ENCODE measurements at places on chromosomes 3 and 15.

GRCh38 chr15:80072285-80072994 is 13.0 kb downstream of the ZFAND6 start:
- DNase-seq: peak; percentile 91

- DNase-seq: no peak
These were observed 47.4 kb downstream of the CHCHD4 start for GRCh38 chr3:14077310-14077709.

DNA sequence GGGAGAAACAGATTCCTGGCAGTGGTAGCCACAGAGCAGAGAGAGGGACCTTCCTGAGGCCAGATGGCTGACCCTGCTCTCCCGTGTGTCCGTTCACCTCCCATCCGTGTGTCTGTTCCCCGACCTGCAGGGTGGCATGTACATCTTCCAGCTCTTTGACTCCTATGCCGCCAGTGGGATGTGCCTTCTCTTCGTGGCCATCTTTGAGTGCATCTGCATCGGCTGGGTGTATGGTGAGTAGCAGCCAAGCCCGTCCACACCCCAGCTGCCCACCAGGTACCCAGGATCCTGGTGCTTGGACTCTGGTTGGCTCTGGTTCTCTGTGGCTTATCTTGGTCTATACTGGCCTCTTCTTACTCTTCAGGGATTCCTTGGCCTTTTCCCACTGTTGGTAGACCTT is 59.5 kb upstream of the SLC6A1 start:
- no peak for DNase-seq

DNA sequence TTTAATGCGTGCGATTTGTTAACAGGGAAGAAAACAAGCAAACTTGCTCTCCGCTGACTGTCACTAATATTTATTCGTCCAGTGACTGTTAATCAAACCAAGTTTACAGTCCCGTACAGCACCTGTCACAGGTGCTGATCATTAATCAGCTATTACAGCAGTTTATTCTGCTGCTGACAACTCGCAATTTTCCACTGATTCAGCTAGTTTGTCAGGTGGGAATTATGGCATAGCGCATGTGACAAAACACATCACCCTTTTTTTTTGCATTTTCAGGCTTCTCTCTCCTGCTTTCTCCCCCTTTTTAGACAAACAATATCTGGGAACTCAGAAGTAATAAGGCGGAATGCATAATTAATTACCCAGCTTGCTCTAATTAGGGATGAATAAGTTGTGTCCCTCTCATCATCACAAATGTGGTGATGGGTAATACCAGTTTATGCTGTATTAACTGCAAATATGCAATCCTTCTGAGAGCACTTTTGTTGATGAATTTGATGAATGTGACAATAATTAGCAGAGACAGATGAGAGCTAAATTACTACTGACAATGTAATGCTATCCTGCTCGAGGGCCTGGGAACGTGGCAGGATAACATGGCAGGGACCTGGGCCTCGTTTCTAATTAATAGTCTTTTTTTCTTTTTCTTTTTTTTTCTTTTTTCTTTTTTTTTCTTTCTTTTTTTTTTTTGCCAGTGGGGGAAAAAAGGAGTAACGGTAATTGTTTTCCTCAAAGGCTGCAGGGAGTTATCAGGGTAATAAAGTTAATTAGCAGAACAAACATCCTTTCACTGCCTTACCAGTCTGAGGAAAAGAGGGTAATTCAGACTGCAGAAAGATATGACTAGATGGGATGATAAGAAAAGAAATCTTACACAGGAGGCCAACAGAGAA is 150.3 kb upstream of the SOX2 start:
- no peak for DNase-seq

DNA sequence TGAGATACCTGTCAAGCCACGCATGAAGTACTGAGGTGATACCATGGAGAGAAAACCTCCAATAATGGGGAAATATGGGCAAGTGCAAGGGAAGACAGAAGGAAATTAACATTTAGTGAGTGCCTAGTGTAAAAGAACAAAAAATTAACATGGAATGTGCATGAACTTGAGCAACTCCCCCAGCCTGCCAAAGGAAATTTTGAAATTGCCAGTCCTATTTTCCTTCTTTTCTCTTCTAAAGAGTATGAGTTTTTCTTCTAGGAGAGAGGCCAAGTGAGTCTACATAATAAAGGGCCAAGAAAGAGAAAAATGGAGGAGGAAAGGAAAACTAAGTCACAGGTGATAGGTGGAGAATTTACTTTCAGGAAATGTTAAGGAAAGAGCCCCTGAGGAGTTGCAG is 602.4 kb upstream of the MDFIC2 start:
- peak; percentile 24 for DNase-seq

GRCh38 chr3:106540743-106541142 is 671.9 kb upstream of the CBLB start:
- no peak for DNase-seq

- no peak for DNase-seq
These were observed 32.2 kb downstream of the CD276 start for GRCh38 chr15:73716417-73716816.

- peak; percentile 82 for DNase-seq
These were observed 32.9 kb downstream of the PIK3CA start for GRCh38 chr3:179181021-179181472.

GRCh38 chr15:41307679-41308078 is 24.7 kb downstream of the OIP5 start:
- DNase-seq: no peak

DNA sequence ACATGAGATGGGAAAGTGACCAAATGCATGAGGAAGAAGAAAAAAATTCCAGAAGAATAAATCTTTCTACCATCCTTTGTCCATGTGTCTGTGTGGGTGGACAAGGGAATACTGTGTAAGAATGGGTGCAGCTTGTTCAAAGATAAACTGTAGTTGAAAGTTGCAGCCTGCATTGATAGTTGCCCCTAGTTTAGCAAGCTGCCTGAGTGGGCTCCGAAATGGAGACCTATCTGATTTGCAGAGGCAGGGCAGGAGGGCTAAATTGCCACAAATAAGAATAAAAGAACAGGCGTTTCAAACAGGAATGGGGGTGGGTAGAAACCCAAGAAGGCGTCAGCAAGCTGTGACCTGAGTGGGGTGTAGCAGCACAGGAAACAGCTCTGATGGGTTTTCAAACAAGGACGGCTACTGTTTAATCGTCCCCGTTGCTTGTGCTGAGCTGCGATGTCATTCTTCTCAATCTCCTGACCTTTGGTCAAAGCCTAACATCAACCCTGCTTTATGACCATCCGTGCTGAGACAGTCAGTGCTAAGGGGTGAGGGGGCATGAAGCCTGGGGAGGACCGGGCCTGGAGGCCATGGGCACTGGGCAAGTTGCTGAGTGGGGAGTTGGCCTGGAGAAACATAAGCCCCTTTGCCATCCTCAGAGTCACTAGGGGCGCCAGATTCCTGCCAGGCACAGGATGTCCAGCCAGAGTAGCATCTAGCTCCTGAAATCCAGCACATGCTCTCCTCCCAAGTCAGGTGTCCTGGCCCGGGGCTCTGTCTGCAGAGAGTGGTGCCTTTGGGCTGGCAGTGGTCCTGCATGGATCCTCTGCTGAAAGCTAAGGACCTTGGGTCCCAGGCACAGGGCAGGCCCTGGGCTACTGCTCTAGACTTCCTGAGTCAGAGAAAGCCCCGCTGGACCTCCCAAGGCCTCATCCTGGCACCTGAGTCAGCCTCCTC is 19.2 kb upstream of the C15orf39 start:
- DNase-seq: no peak

GRCh38 chr3:79378064-79378463 is 389.7 kb downstream of the ROBO1 start:
- no peak for DNase-seq

- no peak for DNase-seq
These were observed 374.7 kb downstream of the VPS13C start for GRCh38 chr15:61685534-61685933.

- DNase-seq: peak; percentile 60
These were observed 184.1 kb upstream of the TLE3 start for GRCh38 chr15:70281811-70282307.

DNA sequence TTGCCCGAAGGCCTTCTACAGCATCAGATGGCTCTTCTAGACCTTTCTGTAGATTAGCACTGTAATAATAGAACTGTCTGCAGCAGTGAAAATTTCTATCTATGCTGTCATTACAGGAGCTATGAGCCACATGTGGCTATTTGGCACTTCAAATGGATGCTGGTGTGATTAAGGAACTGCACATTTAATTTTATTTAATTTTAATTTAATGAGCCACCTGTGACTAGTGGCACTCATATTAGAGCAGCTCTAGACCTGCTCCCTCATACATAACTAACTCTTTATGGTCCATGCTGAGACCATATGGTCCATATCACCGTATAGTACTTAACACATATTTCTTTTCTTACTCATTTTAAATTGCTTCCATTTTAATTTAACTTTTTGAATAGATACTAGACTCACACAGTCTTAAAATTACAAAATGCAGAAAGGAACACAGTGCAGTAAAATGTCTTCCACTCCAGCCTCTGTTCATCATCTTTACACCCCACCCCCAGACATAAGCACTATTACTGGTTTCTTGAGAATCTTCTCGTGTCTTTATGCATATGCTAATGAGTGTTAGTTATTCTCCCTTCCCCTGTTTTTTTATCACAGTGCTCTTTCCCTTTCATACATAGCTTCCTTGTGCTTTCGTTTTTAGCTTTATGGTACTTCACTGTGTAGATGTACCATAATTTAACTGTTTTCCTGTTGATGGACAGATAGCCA is 9.6 kb downstream of the LSM3 start:
- DNase-seq: no peak

DNA sequence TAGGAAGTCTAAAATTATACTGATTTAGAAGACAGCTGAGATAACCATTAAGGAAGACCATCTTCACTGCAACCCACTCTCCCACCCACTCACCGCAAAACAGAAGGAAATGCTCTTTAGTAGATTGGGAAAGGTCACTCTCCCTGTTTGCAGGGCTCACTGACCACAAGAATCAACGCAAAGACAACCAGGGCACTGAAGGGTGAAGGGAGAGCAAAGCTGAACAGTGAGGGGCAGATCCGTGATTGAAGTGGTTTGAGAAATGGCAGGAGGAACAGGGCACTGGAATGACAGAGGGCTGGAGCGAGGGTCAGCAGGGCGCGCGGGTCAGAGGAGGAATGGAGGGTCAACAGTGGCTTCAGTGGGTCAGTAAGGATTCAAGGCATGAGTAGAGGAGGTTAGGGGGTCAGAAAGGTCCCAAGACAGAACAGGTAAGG is 520 bp downstream of the MESD start:
- DNase-seq: no peak

DNA sequence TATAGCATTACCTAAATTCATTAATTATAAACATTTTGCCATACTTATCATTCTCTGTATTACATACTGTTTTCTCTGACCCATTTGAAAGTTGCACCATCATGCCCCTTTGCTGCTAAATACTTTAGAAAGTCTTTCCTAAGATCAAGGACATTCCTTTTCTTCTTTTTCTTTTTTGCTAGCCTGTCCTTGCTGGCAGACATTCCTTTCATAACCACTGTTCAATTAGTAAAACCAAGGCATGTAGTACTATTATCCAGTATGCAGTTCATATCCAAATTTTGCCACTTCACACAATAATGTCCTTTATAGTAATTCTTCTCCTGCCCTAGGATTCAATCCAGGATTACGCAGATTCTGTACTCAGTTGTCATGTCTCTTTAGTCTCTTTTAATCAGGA is 321.0 kb upstream of the C2CD4B start:
- DNase-seq: peak; percentile 81

- peak; percentile 89 for DNase-seq
These were observed 50.6 kb downstream of the GMNC start for GRCh38 chr3:190811775-190812480.

GRCh38 chr3:13133471-13133981 is 60.3 kb upstream of the IQSEC1 start:
- no peak for DNase-seq

Measured in adipocyte (in vitro differentiated cells).